ENCODE measurements at places on chromosomes 2 and 18.

- no peak for DNase-seq
Measured at GRCh38 chr2:6353669-6354068, 512.0 kb downstream of the CMPK2 start.

DNA sequence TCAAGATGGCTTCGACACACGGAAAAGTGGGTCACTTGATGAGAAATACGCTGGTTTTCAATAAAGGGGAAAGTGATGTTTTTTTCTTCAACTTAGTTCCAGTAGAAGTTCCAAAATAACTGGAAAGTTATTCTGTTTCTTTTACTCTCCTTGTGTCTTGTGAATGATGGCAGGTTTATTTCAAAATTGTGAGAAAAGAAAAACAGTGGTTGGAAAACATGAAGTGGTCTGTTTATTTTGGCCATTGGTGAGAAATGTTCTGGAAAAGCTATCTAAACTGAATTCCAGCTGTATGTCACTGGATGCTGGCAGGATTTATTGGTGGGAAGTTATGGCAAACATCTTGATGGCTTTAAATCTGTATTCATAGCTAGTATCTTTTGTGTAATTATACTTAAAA, 484.1 kb downstream of the DCC start:
- DNase-seq = no peak

DNA sequence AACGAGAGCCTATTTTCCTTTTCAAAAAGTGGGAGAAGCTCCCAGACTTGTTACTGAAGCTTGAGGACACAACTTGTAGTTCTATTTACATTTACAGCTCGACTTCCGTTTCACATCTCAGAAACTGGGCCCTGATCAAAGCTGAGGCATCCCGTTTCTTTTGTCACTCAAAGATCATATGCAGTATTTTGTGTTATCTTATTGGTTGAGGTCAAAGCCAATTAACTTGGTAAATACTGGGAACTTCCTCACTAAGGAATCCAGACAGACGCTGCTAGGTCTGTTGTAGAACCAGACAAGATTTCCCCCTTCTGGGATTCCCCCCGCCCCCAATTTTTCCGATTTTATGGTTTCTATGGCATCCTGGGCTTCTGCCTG, 50.3 kb downstream of the TSN start:
- no peak for DNase-seq

GRCh38 chr2:74381751-74382150, 1.6 kb upstream of the DCTN1 start:
- no peak for DNase-seq

- DNase-seq = no peak
Measured at GRCh38 chr2:130872741-130873125, 36.0 kb downstream of the ARHGEF4 start.

GRCh38 chr2:240384711-240385450, 50.6 kb upstream of the GPC1 start:
- no peak for DNase-seq

DNA sequence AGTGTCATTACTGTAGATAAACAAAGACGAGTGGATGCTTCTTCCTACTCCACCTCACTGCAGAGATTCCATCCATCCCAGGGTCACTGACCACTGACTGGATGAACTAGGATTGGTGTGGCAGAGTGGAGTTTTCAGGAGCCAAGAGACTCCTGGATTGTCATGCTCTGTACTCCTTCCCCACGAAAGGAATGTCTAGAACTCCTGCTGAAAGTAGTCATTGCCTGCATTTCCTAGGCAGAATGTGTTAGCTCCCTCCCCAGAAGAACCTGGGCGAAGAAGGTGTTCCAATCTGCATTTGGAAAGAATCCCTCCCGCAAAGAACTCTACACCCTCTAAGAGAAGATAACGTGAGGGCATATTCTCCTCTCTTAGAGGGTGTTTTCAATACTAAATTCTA, 6.2 kb downstream of the PAX8 start:
- no peak for DNase-seq

GRCh38 chr2:239746559-239747246, 278.4 kb downstream of the NDUFA10 start:
- no peak for DNase-seq

- DNase-seq = no peak
Measured at GRCh38 chr18:77512152-77512551, 262.5 kb downstream of the GALR1 start.

DNA sequence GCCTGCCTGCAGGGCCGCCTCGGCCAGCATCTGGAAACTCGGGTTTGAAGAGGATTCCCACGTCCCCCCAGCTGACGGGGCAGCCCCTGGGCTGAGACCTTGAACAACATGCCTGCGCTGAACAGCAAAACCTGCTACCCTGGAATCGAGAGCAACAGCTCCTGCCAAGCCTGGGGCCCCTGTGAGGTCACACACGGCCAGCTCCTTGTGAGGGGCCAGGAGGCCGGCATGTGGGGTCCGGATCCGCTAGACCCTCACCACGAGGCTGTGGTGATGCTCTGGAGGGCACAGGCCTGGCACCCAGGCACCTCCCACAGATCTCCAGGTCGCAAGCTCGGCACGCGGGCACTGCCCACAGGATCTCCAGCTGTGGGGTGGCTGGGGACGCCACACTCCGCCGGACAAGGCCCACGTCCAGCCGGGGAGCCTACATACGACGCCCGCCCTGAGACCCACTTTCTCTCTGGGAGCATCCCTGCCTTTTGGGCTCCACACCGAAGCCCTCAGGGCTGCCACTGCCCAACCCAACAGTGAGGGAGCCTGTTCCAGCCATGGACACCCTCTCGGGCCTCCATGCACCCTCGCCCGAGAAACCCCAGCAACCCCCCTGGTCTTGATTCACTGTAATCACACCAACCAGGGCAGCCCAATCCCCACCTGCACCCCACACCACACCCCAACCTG, 34.1 kb downstream of the SLC66A2 start:
- no peak for DNase-seq

DNA sequence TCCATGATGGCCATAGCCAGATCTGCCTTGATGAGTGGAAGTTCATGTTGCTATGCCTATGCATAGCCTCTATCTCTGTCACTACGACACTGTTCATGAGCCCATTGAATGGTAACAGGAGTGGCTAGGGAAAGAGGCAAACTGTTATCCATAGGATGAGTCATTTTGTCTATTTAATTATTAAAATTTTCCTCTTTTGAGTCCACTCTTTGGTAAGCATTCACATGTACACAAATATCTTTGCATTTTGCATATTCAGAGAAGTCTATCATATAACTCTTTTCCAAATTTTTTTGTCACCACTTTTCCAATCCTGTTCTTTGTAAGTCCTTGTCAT, 364.4 kb downstream of the KCNJ3 start:
- DNase-seq = no peak

- no peak for DNase-seq
Measured at GRCh38 chr2:27051902-27052645, 606 bp downstream of the AGBL5 start.

- DNase-seq = no peak
Measured at GRCh38 chr2:2837746-2838547, 506.9 kb upstream of the MYT1L start.

DNA sequence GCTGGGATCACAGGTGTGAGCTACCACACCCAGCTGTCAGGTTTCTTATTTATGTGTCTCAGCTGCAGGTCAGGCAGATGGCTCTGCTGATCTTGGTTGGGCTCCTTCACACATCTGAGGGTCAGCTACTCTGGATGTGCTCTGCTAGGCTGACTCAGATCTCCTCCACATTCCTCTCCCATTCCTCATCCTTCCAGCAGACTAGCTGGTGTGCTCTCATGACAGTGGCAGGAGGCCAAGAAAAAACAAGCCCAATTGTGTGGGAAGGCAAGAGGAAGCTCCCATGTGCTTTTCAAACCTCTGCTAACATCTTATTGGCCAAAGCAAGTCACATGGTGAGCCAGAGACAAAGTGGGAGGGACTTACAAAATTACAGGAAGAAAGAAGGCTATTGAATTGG, 11.7 kb upstream of the MSH6 start:
- no peak for DNase-seq

GRCh38 chr2:164569378-164569777, 51.9 kb downstream of the GRB14 start:
- no peak for DNase-seq

DNA sequence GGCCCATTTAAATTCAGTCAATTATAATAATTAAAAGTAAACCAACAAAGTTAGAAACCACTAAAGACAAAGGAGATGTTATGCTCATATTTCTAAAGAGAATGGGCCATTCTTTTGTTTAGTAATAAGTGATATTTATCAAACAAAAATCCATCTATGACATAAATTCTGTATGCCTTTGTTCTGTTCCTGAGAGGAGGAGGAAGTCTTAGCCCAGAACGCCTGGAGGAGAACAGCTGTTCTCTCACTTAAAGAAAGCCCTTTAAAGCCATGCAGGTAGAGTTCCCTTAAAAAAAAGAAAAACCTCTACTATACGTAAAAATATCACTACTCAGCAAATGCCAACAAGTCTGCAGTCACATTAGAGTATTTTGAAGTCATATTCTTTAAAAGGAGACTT, 15.5 kb downstream of the LAMA1 start:
- DNase-seq = no peak

DNA sequence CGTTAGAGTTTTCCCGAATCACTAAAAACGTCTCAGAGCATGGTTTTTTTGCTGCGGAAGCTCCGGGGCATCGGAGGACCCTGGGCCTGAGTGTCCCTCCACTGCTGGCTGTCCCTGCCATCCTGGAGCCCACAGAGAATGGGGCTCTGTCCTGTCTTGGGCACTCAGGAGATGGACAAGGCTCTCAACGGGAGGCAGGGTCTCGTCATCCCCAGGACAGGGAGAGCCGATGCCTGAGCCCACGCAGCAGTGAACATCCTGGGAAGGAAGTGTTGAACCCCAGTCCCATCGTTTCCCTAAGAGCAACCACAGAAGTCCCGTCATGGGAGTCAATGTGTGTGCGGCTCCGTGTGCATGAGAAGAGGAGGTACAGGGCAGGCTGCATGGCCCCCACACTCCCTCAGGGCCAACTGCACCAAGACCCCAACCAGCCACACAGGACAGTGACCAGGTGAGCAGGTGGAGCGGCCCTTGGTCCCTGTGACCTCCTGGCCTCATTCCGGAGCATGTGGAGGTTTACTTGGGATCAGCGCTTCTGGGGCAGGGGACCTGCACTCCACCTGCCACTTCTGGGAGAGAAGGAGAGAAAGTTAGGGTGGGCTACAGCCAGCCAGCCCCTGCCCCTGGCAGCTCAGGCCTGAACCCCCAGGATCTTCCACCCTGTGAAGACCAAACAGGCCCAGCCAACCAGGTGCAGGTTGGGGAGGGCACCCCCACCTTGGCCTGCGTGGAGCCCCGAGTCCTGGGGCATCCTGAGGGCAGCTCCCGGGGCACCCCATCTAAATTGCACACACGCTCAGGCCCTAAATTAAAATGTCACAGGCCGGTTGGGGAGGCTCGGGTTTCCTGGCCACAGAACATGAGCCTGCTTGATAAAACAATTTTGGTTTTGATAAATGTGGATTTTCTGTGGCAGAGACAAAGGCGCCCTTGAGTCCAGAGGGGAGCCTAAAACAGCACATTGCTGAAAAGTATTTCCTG, 3.1 kb upstream of the SNED1 start:
- DNase-seq = no peak

GRCh38 chr2:68825866-68826265, 45.3 kb downstream of the BMP10 start:
- no peak for DNase-seq

GRCh38 chr18:74866577-74866976, 268.9 kb downstream of the ZNF407 start:
- no peak for DNase-seq

DNA sequence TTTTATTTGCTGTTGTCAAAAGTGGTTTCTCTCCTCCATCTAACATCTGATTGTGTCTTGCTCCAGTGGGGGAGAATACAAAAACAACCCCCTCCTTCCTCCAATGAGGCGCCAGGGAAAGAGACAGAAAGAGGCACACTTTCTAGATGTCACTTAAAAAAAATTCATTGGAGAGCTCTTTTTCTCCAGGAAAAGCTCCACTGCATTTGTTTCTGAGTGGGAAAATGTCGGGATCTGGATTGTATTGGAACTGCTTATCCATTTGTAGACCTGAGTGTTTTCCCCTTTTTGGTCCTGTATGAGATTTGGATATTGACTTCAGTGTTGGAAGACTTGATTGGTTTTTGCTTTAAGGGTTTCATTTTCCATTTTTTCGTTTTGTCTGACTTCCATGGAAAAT, 995 bp downstream of the MBD5 start:
- DNase-seq = no peak

DNA sequence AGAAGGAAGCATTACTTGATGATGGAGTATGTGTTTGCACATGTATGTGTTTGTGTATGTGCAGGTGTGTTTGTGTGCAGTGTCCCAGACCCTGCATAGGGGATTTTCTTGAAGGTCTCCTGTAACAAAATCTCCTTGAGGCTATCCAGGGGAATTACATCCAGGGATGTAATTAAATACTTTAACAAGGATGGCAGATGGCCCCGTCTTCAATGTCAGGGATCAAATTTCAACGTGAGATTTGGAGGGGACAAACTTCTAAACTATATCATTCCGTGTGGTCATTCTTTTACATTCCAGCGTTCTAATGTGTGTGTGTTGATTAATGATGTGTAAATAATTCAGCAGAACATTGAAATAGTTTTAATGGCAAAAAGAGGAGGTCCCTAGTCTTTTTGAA, 3.3 kb downstream of the UGT1A9 start:
- DNase-seq = no peak

DNA sequence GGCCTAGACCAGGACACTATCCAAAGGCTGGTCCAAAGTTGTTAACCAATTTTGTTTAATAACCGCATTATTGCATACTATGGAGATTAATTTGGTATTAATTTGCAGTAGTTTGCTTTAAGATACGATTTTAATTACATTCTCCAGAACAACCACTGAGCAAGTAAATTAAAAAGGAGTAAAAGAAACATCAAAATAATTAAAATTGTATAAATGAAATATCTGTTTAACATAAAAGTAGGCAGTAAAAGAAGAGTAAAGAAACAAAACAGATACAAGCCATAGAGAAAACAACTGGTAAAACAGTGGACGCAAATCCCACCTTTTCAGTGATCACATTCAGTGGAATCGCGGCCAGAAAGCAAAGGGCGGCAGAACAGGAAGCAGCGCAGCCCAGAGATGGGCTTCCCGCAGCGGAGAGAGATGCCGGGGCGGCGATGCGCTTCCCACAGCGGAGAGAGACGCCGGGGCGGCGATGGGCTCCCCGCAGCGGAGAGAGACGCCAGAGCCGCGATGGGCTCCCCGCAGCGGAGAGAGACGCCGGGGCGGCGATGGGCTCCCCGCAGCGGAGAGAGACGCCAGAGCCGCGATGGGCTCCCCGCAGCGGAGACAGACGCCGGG, 176.8 kb downstream of the RTP5 start:
- DNase-seq = no peak

GRCh38 chr2:239238839-239239606, 161.8 kb downstream of the HDAC4 start:
- DNase-seq = no peak

DNA sequence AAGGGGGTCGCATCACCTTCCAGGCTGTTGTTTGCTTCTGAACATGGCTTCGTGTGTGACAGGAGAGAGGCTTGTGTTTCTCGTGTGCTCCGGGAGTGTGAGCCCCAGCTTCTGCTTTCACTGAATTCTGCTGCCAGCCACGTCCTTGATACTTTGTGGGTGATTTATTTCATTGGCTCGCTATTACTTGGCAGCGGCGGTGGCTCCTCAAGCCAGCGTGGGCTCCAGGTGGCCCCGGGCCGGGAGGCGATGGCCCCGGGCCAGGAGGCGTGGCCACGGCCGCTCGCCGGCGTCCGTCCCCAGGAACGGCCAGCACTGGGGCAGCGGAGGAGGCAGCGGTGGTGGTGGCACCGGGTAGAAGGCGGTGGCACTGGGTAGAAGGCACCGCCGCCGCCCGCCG, 63.1 kb downstream of the NAPG start:
- DNase-seq = no peak
